ENCODE measurements at places on chromosomes 5 and 9.

DNA sequence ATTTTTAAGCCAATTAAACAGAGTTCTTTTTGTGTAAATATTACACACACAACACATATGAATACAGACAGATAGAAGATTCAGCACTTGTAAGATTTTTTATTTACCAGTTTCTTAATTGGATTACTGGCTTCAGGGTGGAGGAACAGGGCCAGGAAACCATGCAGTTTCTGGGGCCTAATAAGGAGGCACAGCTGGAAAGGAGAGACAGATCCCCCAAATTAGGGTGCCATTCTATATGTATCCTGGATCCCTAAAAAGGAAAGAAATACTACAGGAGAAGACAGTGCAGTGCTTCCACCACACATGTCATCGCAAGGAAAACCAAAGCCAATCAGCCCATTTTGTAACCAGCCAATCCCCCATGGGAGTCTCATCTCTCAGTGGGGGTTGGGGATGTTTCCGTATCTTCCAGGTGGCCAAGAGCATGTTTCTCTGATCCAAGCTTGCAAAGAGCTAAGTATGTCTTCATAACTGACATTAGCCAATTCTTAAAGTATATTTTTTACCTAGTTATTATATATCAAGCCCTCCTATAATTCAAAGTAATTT is 15.8 kb upstream of the ABO start:
- DNase-seq = no peak

- no peak for DNase-seq
Observed at GRCh38 chr9:33817327-33818166, 587 bp downstream of the UBE2R2 start.

GRCh38 chr9:90864779-90865178 is 63.2 kb downstream of the SYK start:
- no peak for DNase-seq

DNA sequence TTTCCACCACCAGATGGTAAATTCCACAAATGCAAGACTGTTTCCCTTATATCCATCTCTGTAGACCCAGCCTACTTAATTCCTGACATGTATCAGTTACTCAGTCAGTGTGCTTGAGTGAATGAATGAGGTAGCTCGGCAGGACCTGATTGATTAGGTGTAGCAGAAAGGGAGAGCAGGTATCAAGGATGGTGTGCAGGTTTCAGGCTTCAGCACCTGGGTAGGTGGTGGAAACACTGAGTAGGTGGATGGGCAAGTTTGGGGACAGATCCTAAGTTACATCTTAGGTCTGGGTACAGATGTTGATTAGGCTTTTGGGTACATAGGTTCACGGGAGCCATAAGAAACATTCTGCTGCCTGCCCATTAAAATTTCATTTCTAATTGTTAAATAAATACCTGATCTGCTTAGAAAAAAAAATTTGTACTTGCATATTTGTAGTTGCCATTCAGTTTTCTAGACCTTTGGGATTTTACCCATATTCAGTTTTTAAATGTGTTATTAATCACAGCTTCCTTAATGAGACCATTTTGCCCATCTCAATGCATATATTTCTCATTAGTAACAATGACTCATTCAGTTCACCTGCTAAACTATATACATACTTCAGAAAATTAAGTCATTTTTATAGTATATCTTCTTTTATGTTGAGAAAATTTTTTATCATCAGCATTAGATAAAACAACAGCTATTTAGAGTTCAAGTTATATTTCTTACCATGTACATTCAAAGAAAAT is 111.8 kb downstream of the INIP start:
- no peak for DNase-seq

GRCh38 chr5:93145767-93146166 is 435.3 kb downstream of the NR2F1-AS1 start:
- no peak for DNase-seq

DNA sequence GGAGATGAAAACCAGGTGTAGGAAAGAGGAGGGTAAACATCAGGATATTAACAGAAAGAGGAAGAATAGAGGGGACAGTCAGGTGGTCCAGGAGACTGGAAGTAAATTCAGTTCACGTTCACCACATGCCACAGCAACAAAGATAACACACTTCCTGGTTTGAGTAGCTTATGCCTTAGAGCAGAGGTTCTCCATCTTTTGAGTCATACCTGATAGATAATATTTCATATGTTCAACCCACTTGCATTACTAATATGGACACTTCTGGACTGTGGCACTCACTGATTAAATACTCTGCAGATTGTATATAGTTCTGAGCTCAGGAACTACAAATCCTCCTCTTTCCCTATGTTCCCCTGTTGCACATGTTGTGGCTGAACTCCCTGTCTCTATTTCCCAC is 179.9 kb upstream of the NR3C1 start:
- DNase-seq = no peak

- no peak for DNase-seq
Observed at GRCh38 chr5:127878174-127878750, 175.1 kb downstream of the CCDC192 start.

- no peak for DNase-seq
Observed at GRCh38 chr5:179266291-179267070, 78.8 kb downstream of the ADAMTS2 start.

DNA sequence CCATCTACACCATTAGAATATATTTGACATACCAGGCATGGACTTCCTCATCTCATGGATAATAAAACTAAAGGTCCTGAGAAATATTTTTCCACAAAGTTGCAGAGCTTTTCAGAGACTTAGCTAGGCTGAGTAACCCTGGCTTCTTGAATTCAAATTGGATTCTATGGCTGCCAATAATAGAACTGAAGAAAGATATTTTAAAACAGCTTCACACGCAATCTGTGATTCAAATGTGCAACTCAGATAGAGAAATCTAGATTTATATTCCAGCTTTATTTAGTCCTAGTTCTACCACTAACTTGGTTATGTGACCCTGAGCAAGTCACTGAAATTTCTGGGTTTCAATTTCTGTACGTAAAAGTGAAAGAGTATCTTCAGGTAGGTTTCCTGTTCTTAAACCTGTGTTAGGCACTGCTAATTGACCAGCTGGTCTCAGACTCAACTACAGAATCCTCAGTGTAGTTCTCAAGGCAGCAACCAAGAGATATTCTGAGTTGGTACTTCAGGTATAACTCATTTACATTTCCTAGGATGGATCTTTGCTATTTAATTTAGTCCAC is 235.3 kb downstream of the GABRB2 start:
- no peak for DNase-seq

DNA sequence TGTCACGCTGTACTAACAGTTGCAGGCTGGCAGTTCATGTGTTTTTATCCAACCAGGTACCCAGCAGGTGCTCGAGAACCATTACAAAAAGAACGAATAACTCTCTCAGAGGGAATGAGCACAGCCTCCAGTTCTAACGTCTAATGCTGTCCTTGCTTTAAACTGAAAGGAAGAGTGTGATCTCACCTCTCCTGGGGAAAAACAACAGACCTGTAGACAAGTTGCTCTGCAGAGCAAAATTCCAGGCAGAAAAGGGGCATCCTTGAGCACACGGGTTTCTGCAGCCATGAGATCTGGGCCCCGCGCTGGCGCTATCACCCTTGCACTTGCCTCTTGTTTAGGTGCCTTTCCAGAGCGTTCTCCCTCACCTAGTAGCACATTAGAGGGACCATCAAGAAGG is 92.5 kb upstream of the DNAH5 start:
- no peak for DNase-seq

All from hippocampal formation (tissue), 2 donors.